ENCODE measurements at places on chromosomes 7 and 10. TPM values are rescaled to one million over a fixed set of nuclear protein-coding genes. Genes with fewer than 3 reads are reported as not detected.

The MEIG1 gene
- total RNA-seq = not detected

The GTF2I gene
- total RNA-seq = 98.5 TPM

The POLR2J2 gene
- total RNA-seq = not detected

The SDK1 gene
- total RNA-seq = 0.20 TPM

The KCNMA1 gene
- total RNA-seq = not detected

The SVOPL gene
- not detected for total RNA-seq
